Activated T-helper 1 cell treated with anti-CD3 and anti-CD28 coated beads, Interleukin-2, amount 50 U/mL, for 16 hours (primary cell): ENCODE measurements at places on chromosomes 3 and 15.

- DNase-seq, result no peak
These were observed 135.8 kb downstream of the RPL22L1 start for GRCh38 chr3:170734043-170734734.

DNA sequence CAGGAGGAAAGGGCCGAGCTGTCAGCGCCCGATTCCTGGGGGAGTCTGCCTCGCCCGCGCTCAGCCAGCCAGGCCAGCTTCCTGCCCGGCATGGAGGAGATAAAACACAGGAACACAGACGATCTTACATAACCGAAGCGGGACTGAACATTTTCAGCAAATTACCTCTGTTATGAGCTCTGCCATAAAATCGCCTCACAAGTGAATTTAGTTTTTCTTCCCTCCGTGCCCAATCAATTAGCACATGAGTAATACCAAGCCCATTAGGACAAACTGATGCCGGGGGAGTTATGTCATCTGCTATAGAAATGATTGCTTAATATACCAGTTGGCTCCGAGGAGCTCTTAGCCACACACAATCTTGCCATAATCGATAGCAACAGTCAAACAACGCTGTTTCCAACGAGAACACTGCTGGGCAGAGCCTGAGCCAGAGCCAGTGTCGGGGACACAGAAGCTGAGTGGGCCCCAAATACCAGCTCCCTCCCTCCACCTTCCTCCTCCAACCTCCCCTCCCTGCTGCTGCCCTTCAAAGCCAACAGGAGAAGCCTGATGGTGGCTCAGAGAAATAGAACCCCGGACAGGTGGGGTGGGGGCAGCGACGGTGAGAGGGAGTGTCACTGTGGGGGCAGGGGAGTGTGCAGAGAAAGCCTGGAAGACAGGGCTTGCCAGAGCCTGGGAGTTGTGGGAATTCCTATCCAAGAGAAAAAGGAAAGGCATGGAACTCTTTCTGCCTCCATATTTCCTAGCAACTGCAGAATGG, 279.4 kb upstream of the TLE3 start:
- no peak for DNase-seq

GRCh38 chr3:158420654-158421396, 150.2 kb upstream of the MLF1 start:
- DNase-seq, result no peak

- no peak for DNase-seq
These were observed 684 bp upstream of the RPS27L start for GRCh38 chr15:63157891-63158431.

GRCh38 chr15:41423979-41424659, 7.2 kb downstream of the RTF1 start:
- no peak for DNase-seq

DNA sequence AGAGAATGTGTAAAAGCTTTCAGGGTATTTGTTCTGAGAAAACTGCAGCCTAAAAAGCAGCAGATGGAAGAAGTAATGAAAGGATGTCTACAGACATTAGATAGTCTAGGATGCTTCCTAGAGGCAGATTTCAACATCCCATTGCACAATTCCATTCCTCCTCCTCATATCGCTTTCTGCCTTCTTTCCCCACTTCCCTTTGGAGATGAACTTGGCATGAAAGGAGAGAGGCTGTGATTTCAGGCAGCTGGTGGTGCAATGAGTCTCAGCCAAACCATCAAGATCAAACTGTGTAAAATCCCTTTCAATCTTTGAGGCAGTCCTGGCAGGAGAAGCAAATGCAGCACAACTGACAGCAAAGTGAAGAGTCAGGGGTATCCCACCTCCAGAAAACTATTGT, 438.7 kb upstream of the KCNMB2 start:
- DNase-seq, result no peak

DNA sequence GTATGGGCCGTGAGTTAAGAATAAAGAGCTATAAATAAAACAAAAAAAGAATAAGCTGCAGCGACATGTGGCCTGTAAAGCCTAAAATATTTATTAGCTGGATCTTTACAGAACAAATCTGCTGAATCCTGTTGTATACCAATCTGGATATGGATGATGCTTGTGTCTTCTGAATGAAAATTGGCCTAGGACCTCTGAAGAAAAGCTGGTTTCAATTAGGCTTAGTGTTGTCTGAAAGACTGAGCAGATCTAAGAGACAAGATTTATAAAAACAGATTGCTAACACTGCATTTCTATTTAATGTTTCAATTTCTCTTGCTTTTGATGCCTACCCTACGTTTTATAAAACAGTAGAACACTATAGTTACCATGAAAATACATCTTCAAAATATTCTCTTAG, 57.9 kb downstream of the ST3GAL6 start:
- DNase-seq, result no peak

GRCh38 chr3:4808637-4809036, 170.6 kb upstream of the BHLHE40 start:
- DNase-seq, result no peak

GRCh38 chr15:80275961-80276360, 23.9 kb upstream of the CTXND1 start:
- DNase-seq, result no peak

- no peak for DNase-seq
These were observed 414.6 kb upstream of the ARPP21 start for GRCh38 chr3:35224565-35225295.

DNA sequence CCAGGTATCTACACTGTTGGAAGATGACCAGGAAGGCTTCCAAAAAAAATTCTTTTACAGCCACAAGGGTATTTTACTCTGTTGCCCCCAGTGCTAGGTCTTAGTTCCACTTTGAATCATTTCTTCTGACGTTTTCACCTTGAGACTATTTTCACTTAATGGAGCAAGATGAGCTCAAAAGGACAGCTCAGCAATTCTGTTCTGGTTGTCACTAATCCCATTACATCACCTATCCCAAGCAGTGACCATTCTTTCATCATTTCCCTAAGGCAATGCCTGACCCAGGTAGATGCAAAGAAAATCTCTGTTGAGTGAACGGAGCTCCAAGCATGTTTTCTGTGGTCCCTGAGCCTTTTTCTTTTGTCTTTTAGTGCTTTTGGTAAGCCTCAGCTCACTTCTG, 210.0 kb downstream of the KCNAB1 start:
- DNase-seq, result no peak

DNA sequence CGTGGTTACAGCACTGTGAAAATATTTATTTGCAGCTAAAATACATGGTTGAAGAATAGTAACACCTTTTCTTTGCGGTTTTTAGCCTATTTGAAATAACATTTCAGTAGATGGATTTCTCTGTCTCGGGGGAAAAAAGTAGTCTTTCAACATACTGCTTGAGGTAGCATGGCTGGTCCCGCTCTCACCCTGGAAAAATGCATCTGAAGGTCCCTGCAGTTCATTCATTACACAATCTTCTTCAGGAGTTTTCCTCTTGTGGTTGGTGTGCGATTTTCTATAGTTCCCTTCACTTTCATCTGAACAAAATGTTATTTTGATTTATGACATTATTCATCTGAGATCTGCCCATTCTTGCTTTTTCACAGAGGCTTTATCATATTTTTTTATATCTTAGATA, 75.9 kb downstream of the STRIT1 start:
- no peak for DNase-seq

DNA sequence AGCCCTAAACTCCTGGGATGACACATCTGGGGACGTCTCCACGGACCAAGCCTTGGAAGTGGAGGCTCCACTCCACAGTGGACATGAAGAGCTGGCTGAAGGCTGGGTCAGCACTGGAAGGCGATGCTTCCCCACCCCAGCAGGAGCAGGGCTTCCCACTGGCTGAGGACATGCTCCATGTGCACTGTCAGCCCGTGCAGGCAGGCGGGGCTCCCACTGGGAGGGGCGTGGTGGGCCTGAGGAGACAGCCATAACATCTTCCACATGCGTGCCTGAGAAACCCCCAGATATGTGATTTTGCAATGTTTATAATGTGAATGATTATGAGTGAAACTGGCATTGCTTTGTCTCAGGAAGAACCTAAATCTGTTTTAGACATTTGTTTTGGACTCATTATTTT, 231.3 kb downstream of the KLF13 start:
- no peak for DNase-seq

DNA sequence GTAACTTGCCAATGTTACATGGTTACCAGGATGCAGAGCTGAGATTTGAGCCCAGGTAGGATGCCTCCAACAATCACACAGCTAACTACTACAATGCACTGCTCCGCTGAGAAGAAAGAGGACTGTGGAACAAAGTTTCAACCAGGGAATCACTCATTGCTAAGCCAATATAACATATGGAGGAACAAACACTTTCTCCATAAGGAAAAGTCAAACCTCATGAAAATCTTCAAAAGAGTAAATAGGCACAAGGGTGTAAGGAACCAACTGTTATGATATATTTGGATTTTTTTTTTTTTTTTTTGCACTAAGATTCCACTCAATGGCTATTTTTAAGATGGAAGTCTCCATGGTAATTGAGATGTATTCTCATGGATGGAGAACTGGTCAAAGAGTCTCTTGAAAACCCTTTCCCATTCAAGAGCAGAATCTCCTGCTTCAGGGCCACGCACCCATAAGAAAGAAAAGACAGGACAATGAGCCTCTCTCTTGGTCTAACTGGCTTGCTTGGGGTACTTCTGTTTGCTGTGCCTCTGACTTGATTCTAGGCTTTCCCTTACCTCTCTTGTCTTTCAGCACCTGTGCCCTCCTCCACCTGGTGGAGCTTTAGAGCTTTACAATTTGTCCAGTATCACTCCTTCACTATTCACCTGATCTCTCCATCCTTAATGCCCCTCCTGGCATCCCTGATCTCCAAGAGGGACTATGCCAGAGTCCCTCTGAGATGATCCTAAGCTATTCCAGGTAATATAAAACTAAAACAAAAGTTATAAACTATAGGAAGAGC, 252.8 kb downstream of the NTRK3 start:
- DNase-seq, result no peak

DNA sequence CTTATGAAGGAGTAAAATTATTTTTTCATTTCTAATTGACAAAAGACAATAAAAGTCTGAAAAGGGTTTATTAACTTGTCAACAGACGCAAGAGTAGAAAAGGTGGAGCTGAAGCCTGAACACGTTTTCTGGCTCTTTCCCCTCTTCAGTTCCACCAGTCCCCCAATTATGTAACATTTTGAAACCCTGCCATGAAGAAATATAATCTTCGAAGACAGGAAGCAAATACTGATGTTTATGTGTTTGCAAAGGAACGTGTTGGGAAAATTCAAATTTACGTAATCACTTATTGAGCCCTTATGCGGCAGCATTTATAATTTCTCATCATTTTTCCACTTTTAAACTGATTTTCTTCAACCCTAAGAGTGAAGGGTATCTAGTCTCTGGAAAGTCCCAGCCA, 767 bp downstream of the AP3S2 start:
- no peak for DNase-seq

- no peak for DNase-seq
These were observed 233.6 kb downstream of the WDR72 start for GRCh38 chr15:53525894-53526293.

DNA sequence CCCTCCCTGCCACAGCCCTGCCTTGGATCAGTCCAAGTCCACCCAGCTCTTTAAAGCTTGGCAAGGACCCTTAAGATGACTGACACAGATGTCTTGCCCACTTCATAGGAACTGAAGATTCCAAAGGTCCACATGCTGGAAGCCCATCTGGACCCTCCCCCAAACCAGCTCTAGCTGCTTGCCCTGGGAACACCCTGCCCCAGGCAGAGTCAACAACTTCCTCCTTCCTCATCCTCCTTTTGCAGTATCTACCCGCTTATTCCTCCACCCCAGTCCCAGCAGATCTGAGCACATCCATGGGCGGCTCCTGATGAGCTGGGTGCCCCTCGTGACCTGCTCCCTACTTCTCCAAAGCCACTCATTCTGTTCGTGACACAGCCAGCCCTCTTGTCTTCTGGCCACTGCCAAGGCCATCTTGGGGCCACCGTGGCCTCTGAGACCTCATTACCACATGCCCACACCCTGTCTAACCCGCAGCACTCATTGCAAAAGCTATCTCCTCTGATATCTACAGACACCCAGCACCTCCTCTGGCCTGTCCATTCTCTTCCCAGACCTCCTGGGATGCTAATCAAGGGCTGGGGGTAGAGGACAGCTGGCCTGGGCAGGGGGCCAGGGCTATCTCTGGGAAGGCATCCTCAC, 2.0 kb upstream of the PFKFB4 start:
- DNase-seq, result no peak

DNA sequence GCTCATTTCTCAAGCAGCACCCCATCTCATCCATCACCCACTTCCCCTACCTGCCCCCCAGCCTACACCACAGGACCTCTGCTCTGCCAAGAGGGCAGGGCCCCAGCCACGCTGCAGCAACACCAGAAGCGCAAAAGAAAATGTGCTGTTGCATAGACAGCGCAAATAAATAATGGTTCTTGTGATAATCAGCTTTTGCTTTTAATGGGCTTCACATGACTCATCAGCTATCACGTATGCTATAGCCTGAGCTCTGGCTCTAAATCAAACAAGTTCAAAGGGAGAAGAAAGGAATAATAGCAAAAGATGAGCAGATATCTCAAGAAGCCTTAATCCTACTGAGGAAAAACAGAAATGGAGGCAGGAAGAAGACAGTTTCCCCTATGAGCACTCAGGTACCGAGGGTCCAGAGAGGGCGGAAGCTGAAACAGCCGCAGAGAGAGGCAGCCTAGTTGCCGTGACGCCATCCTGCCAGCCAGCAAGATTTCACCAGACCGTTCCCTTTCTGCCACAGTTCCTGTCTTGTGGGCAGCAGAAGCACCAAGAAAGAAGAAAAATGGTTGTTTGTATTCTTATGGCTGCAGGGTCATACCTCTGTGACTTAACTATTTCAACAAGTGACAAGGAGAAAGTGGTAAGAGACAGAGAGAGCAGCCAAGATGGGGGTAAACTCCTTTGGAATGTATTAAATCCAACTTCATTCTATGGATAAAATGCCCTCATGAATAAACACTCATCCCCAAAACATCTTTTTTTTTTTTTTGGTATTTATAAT, 22.0 kb downstream of the RAB27A start:
- peak; percentile 49 for DNase-seq

DNA sequence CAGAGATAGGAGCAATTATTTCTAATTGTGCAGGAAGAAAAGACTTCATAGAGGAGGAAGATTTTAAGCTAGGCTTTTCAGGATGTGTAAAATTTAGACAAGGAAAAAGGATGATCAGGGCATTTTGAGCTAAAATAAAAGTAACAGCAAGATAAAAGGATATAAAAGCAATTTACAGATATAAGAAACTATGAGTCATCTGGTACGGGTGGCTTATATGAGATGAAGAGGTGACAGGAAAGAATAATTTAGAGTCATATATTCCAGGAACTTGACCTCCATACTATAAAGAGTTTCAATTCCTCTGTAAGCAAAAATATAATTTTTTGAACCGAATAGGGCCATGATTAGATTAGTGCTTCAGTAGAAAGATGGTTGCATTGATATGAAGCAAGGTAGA, 273.7 kb downstream of the RBMS3 start:
- DNase-seq, result no peak

- no peak for DNase-seq
These were observed 342.0 kb upstream of the CTDSPL start for GRCh38 chr3:37519661-37520060.
